ENCODE measurements at places on chromosomes 16 and 17.

DNA sequence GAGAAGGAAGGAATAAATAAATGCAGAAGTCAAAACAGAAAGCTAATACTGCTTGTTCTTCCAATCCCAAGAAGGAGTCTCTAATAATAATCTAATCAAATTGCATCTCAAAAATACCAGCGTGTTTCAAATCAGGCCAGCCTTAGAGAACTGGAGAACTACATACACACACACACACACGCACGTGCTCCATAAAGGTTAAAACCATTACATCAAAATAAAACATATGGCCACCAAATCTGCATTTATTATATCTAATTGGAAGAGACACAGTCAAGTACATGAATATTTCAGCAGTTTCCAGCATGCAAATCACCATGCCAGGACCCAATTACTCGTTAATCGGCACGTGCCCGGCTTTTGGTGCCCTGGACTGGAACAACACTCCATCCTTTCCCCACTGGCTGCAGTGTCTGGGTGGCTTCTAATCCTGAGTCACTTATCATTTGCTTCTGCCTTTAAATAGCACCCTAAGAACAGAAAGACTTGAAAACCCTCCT is 20.4 kb upstream of the KDM8 start:
- no peak for DNase-seq

GRCh38 chr16:51409001-51409675 is 258.1 kb upstream of the SALL1 start:
- DNase-seq, result no peak

- DNase-seq, result no peak
Measured at GRCh38 chr16:17194190-17194780, 276.5 kb downstream of the XYLT1 start.

DNA sequence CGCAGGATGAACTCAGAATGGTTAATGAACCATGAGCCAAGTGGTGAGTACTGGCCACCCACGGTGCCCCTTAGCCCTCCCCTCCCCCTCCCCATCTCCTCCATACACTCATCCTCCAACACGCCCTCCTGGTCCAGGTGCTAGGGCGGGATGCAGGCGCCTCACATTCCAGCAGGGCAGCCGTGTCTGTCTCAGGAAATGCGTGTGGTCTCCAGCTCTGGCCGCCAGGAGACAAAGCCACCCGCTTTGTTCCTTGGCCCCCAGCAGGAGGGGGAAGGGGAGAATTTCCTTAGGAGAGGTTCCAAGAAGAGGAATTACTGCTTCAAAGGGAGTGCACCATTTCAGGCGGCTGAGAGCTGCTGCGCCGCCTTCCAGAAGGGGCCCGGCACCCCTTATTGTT is 29.7 kb upstream of the RMI2 start:
- DNase-seq, result no peak

- no peak for DNase-seq
Measured at GRCh38 chr17:21464611-21465021, 88.5 kb downstream of the KCNJ12 start.

- DNase-seq, result no peak
Measured at GRCh38 chr17:2024572-2025219, 438 bp downstream of the RTN4RL1 start.

GRCh38 chr16:66129196-66129595 is 237.3 kb upstream of the CDH5 start:
- DNase-seq, result no peak

GRCh38 chr17:35064516-35065215 is 1.2 kb upstream of the RFFL start:
- DNase-seq, result no peak

- no peak for DNase-seq
Measured at GRCh38 chr17:73455050-73455687, 143.4 kb upstream of the CDC42EP4 start.

- DNase-seq, result no peak
Measured at GRCh38 chr16:49292413-49292812, 10.8 kb upstream of the CBLN1 start.

DNA sequence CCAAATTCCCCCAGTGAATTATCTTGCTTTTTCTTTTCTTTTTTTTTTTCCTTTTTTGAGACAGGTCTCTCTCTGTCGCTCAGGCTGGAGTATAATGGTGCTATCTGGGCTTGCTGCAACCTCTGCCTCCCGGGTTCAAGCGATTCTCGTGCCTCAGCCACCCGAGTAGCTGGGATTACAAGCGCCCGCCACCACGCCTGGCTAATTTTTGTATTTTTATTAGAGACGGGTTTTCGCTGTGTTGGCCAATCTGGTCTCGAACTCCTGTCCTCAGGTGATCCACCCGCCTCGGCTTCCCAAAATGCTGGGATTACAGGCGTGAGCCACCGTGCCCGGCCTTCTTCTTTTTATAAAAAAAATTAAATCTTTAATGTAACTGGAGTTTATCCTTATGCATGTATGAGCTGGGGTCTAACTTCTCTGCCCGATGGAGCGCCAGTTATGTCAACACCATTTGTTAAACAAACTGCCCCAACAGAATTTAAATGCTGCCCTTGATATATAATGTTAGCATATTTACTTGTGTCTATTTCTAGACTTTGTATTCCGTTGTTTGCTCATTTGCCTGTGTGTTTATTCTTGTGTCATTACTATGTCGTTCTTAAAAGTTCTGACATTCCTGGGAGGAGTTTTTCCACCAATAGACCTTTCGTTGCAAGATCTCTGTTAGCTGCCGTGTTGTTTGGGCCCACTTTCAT is 535 bp upstream of the AURKB start:
- no peak for DNase-seq

DNA sequence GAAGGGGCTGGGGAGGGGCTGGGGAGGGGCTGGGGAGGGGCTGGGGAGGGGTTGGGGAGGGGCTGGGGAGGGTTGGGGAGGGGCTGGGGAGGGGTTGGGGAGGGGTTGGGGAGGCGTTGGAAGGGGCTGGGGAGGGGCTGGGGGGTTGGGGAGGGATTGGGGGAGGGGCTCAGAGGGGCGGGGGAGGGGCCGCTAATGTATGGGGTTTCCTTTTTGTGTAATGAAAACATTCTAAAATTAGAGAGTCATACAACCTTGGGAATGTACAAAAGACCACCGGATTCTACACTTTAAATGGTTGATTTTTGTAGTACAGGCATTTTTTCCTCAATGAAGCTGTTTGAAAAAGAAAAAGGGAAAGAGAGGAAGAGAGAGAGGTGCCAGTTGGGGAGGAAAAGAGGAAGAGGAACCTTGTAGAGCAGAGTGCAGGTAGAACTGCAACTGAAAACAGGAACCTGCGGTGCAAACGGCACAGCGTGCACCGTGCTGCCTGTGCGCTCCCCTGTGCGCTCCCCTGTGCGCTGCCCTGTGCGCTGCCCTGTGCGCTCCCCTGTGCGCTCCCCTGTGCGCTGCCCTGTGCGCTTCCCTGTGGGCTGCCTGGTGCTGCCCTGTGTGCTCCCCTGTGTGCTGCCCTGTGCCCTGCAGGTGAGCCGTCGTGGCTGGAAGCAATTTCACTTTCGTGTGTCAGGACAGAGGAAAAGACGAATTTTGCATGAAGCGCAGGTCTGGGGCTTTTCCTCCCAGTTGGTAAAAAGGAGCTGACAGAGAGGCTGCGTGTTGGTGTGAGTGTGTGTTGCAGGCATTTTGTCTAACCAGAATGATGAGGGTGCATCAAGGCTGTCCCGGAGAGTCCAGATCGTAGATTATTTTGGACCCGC is 40.8 kb downstream of the METRNL start:
- no peak for DNase-seq

DNA sequence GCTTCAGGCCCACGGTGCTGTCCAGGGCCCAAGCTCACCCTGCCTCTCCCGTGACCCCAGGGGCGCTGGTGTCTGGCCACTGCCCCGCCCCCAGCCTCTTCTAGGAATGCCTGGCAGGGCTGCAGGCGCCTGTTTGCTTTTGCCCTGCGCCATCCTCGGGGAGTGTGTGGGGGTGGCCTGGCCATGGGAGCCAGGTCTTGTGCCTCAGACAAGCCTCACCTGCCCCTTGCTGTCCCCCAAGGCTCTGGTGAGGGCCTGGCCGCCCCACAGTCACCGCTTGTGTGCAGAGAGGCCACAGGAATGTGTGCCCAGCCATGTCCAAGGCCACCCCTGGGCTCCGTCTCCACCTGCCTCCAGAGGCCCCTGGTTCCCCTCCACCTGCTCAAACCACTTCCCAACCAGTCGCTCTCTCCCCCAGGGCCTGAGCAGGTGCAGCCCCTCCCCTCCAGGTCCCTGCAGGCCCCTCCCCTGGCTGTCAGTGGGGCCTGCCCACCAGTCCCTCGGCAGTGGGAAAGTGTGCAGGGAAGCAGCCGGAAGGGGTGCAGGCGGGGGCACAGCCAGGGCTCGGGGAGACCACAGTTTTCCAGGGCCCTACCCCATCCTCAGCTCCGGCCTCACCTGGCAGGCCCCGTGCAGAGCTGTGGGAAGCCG is 841 bp upstream of the IGFALS start:
- DNase-seq, result no peak

- no peak for DNase-seq
Measured at GRCh38 chr16:12289175-12290063, 312.9 kb downstream of the SNX29 start.

DNA sequence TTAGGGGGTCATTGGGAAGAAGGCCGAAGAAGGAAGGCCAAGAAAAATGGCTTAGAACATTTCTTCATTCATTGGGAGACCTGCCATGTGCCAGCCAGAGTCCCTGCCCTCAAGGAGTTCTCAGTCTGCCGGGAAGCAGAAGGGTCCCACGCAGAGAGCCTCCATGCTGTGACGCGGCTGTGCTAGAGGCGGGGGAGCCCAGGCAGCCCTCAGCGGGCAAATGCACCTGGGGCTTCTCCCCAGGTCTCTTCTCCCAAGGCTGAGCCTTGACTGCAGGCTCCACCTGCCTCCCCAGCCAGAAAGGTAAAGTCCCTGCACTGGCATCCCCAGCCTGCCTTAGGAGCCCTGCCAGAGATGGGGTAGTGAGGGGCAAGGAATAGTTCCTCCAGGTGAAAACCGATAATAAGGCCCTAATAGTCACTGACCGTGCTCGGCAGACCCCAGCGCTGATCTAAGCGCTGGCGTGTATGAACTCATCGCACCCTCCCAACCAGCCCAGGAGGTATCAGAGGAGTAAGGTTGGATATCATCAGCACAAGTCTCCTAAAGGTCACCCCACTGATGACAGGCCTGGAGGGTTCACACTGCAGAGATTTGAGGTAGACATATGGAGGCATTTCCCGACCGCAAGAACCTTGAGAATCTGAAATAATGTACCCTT is 6.0 kb upstream of the CDR2L start:
- no peak for DNase-seq

GRCh38 chr17:67067571-67068482 is 23.5 kb downstream of the CACNG1 start:
- DNase-seq, result no peak

DNA sequence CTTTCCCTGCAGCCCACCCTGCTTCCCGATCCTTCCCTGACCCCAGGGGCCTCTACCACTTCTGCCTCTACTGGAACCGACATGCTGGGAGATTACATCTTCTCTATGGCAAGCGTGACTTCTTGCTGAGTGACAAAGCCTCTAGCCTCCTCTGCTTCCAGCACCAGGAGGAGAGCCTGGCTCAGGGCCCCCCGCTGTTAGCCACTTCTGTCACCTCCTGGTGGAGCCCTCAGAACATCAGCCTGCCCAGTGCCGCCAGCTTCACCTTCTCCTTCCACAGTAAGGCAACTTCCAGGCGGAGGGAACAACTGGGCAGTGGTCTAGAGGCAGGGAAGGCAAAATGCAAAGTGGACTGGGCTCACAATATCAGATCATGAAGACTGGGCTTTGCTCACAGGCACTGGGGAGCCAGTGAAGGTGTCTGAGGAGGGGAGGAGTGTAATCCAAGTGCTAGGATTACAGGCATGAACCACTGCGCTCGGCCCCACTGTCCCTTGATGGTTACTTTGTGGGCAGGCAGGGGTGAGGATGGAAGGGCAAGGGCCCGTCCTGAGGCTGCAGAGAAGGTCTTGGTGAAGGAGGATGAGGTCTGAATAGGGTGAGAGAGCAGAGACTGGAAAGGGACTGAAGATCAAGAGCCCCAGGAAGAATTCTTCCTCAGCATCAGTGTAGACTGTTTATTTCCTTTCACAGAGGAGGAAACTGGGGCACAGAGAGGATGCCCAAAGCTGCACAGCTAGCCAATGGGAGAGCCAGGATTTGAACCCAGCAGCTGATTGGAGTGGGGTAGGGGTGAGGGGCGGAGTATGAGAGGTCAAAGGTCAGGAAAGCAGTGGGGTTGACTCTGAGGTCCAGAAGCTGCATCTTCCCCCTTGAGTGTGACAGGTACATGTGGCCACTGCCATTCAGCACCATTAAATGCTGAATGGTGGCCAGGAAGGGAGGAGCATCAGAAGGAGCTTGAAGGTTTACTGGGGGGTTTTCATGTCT is 16.5 kb upstream of the ADGRG3 start:
- DNase-seq, result no peak

DNA sequence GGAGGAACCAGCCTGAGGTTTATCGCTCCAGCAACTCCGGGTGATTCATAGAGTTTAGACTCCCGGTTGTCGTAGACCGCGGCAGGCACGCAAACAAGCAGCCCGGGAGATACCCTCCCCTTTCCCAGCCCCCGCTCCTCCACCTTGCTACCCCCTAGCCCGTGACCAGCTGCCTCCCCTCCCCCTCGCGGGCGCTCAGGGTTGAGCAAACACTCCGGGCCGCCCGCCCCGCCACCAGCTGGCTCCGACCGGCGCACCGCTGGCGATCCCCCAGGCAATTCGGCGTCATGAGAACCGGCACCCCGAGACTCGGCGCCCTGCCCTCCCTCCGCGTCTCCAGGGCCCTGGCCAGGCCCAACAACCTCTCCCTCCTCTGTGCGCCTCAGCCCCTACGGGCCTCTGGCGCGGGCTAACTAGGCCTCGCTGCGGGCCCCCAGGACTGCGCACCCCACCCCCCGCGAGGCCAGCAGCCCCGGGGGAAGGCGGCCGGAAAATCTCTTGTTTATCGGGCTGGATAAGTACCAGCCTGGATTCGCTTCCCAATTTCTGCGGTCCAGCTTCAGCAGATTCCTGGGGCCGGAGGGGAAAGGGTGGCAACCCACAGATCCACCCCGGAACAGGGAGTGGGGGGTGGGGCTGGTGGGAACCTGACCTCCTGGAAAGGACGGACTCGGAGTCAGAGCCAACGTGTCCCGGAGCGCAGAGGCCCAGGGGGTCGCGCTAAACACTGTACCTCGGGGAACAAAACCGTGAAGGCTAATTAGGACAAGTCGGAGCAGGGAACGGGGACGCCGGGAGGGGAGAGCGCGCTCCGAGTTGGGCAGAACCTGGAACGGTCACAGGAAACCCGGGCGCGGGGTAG is 951 bp upstream of the GPRC5C start:
- DNase-seq, result peak; percentile 59

- no peak for DNase-seq
Measured at GRCh38 chr17:36525113-36525512, 9.6 kb downstream of the MYO19 start.
